ENCODE measurements at places on chromosomes 7 and 10. TPM values are rescaled to one million over a fixed set of nuclear protein-coding genes. Genes with fewer than 3 reads are reported as not detected.
A peak's percentile ranks its signal among the peaks of the same experiment; 100 is the strongest.

DNA sequence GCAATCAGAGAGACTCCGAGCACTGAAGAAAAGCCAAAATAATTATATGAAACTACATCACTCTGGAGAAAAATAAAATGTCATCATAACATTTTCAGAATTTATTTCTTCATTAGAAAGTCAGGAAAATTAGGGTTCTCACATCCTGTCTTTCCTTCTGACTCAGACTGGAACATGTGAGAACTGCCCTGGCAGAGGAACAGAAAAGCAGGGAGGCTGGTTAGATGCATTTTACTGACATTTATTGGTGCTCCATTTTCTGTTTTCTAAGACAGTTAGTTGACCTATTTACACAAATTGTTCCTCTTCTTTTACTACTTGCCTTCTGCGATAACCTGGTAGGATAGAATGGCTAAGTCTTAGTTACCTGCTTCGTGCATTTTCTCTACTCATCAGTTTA, 58.6 kb upstream of the ANK3 start:
- H3K36me3 ChIP-seq = peaks cover 8% of the 10 kb centered on the region
- DNase-seq = no peak
- H3K4me1 ChIP-seq = peaks cover 38% of the 10 kb centered on the region
- no peaks in the 10 kb centered on the region for H3K27me3 ChIP-seq
- peak overlapping the region; percentile 37 for H3K27ac ChIP-seq
- H3K4me3 ChIP-seq = no peak overlapping the region

UCN3 gene
- total RNA-seq = not detected

GRCh38 chr7:81926154-81926553, 156.3 kb upstream of the HGF start:
- no peak for DNase-seq
- no peaks in the 10 kb centered on the region for H3K27me3 ChIP-seq
- peaks cover 7% of the 10 kb centered on the region for H3K4me1 ChIP-seq
- H3K27ac ChIP-seq = no peak overlapping the region
- H3K36me3 ChIP-seq = no peaks in the 10 kb centered on the region
- no peak overlapping the region for H3K4me3 ChIP-seq

DNA sequence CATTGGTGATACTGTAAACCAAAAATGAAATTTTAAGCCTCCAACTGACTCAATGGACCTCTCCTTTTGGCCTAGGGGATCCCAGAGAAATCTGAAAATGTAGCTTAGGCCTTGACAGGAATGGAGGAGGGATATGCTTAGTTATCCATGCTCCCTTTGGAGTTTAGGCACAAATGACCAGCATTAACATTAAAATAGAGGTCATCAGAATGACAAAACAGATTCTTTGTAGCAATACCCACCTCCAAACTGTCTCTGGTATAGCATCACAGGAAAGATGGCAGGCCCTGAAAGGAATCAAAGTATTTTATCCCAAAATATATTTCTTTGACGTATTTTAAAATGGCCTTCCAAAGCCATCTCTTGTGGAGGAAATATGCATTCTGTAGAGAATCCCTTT, 39.1 kb upstream of the LRRN3 start:
- H3K4me1 ChIP-seq = peaks cover 14% of the 10 kb centered on the region
- no peaks in the 10 kb centered on the region for H3K36me3 ChIP-seq
- no peak for DNase-seq
- no peak overlapping the region for H3K4me3 ChIP-seq

- peaks cover 6% of the 10 kb centered on the region for H3K4me1 ChIP-seq
- no peaks in the 10 kb centered on the region for H3K36me3 ChIP-seq
- DNase-seq = peak; percentile 41
- peak overlapping the region; percentile 70 for H3K4me3 ChIP-seq
Observed at GRCh38 chr7:128135515-128136214, 104.4 kb upstream of the LRRC4 start.

GRCh38 chr10:133364645-133365431, 7.0 kb upstream of the FUOM start:
- H3K4me3 ChIP-seq = no peak overlapping the region
- DNase-seq = no peak
- H3K27me3 ChIP-seq = no peaks in the 10 kb centered on the region
- H3K36me3 ChIP-seq = peaks cover 26% of the 10 kb centered on the region
- H3K27ac ChIP-seq = peak overlapping the region; percentile 49

DNA sequence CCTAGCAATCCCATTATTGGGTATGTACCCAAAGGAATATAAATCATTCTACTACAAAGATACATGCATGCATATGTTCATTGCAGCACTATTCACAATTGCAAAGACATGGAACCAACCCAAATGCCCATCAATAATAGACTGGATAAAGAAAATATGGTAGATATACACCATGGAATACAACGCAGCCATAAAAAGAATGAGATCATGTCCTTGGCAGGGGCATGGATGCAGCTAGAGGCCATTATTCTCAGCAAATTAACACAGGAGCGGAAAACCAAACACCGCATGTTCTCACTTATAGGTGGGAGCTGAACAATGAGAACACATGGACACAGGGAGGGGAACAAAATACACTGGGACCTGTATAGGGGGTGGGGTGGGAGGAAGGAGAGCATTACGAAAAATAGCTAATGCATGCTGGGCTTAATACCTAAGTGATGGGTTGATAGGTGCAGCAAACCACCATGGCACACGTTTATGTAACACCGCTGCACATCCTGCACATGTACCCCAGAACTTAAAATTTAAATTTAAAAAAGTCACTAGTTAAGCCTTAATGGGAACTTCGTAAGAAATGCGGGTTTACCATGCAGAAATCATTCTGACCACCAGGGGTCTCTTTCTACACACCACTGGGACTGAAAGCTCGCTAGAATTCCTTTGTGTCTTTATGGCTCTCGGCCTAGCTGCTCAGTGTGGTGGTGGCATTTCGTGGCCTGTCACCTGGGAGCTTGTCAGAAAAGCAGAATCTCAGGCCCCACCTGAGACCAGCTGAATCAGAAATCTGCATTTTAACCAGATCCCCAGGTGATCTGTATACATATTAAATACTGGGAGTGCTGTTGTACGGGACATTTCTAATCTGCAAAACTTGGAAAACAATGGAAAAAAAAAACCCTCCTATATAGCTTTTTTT, 9.5 kb downstream of the ANKRD1 start:
- H3K4me3 ChIP-seq = peak overlapping the region; percentile 39
- H3K4me1 ChIP-seq = peaks cover 8% of the 10 kb centered on the region
- DNase-seq = peak; percentile 70
- H3K27me3 ChIP-seq = no peaks in the 10 kb centered on the region

LIPJ gene
- 0.47 TPM for total RNA-seq

All from mesothelial cell of epicardium (in vitro differentiated cells).